Stimulated activated CD4-positive, alpha-beta T cell treated with anti-CD3 and anti-CD28 coated beads, Interleukin-1b, Interleukin-23, amount 100 ng/mL, for 1 hour (primary cell): ENCODE measurements at places on chromosomes 1 and 21.

- DNase-seq, result no peak
Measured at GRCh38 chr1:77509051-77509492, 173.4 kb downstream of the ZZZ3 start.

- DNase-seq, result no peak
Measured at GRCh38 chr1:56375326-56375804, 204.0 kb downstream of the PLPP3 start.

GRCh38 chr1:56390232-56390867 lies 189.0 kb downstream of the PLPP3 start:
- DNase-seq, result no peak

DNA sequence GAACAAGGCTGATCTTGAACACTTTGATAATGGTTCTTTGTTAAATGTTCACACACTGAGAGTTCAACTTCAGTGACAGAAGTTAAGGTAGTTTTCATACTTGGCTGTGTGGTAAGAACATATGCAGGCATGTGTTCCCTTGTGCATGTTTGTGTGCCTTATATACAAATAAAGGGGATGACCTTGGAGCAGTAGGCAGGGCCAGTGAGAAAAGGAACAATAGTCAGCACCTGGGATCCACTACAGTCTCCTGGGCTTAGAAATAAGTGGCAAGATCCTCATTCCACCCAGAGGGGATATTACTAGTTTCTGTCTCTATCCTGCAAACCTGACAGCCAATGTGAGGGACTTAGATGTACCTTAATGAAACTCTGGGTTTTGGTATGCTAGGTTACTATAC lies 50.3 kb upstream of the DMRTA2 start:
- DNase-seq, result no peak

GRCh38 chr1:156740237-156740740 lies 599 bp downstream of the MRPL24 start:
- no peak for DNase-seq

DNA sequence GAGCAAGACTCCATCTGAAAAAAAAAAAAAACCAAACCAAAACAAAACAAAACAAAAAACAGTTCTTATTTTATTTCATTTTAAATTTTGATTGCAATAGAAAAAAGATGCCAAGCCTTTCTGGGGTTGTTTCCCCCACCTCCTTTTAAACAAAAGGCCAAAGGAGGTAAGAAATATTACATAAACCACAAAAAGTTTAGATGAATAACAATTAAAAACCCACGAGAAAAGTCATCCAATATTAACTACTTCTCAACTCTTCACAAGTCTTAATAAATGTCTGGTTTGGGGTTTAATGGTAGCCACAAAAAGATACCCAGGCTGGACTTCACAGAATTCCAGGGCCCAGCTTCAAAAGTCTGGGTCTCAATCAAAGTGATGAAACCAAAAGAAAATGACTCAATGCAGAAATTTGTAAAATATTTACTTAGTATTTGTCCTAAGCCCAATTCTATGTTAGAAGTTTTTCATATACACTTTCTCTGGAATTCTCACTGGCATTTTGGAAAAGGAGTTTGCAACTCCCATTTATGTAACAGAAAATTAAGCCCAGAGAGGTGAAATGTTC lies 47.0 kb upstream of the SDC3 start:
- DNase-seq, result no peak

- no peak for DNase-seq
Measured at GRCh38 chr1:73044241-73045036, 762.1 kb upstream of the NEGR1 start.

DNA sequence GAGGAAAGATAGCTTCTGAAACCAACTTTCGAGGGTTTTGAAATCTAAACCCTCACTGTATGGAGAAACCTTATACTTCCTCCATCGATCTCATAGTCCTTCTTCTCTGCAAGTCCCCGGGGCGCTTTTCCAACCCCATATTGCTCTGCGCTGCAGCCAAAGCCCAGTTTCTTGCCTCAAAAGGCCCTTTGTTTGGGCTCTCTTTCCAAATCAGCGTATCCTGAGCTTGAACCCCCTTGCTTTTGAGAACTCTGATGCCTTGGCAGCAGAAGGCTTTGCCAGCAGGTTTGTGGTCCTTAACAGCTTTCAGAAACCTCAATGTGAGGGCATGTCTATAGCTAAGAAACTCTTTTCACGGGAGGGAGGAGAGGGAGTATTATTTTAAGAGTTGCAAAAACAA lies 21.6 kb downstream of the PLPP3 start:
- no peak for DNase-seq

GRCh38 chr1:228717081-228717480 lies 18.2 kb upstream of the RHOU start:
- no peak for DNase-seq

GRCh38 chr1:229669333-229669732 lies 43.3 kb downstream of the URB2 start:
- no peak for DNase-seq

- no peak for DNase-seq
Measured at GRCh38 chr1:24390924-24391782, 22.4 kb downstream of the STPG1 start.

- no peak for DNase-seq
Measured at GRCh38 chr1:219155135-219155534, 18.5 kb upstream of the LYPLAL1 start.

GRCh38 chr21:36606983-36607325 lies 92.0 kb upstream of the SIM2 start:
- no peak for DNase-seq

DNA sequence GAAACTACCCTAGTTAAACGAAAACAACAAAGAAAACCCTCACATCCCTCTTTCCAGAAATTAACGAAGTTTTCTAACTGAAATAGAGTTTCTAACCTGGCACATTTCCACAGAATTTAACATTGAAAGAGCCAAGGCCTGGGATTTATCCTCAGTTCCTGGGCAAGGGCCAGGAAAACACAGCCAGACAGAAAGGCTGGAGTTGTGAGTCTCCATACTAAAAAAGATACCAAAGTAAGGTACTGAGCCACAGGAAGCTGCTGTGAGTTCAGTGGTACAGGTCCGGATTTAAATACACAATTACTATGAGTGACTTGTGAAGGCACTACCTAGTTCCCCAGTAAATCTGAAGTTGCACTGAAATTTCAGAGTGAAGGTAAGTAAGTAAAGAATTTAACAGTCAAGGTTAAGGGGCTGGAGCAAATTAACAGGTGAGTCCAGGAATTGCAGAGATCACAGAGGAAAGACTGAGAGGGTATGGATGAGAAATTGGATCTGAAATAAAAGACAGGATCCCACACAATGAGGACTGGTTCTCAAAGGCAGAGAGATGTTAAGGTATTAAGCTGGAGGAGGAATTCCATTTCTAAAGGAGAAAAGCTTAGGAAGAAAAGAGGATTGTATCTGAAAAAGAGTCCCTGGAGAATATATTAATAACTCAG lies 905 bp downstream of the LIX1L start:
- DNase-seq, result no peak

- DNase-seq, result no peak
Measured at GRCh38 chr1:42960122-42960390, 1.4 kb upstream of the SLC2A1 start.

DNA sequence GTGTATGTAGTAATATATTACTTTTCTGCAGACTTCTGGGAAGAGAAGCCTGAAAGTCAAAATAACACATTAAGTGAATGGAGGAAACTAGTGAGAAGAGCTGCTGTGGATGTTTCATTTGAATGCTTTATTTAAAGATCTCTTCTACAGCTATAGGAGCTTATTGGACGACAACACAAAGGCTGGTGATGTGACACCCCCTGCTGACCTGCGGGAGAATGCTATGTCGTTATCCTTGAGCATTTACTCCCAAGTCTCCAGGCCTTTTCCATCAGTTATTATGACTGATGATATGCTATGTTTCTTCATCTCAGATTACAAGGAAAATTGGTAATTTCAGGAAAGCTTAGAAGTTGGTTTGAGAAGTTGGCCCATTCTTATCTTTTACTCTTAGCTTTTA lies 22.3 kb upstream of the PLA2G4A start:
- no peak for DNase-seq

DNA sequence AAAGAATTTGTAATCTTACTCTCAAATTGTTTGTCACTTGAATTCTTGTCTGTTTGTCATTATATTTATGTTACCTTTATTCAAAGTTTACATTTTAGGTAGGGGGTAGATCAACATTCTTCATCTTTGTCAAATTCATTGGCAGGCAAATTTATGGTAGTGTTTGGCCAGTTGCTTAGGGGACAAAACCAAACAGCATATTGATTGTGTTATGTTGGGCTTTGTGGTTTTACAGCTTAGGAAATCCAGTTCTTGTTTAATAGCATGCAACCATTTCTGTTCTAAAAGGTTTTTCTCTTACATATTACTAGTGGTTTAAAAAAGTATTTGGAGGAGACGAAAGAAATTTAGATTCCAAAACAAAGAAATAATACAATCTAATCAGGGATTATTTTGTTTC lies 91.4 kb downstream of the HMCN1 start:
- DNase-seq, result no peak

DNA sequence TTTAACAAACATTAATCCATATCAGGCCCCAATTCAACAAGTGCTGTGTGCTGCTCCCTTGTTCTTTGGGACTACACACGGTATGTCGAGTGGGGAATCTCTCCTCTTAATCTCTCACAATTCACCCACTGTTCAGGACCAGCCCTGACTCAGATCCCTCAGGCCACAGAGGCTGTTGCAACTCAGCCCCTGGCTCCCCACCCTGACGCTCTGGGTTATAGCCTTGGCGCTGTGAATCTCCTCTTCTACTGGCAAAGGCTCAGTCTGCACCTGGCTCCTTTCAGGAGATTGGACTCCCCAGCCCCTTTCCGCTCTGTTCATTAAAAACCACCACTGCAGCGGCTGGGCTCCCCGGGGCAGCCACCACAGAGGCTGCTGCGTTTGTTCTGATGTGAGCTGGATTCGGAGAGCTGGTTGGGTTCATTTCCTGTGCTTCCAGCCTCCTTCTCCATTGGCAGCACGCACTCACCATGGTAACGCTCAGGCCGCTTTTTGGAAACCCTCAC lies 13.0 kb downstream of the CAPN8 start:
- DNase-seq, result no peak

- no peak for DNase-seq
Measured at GRCh38 chr1:204171751-204172178, 5.6 kb upstream of the REN start.

DNA sequence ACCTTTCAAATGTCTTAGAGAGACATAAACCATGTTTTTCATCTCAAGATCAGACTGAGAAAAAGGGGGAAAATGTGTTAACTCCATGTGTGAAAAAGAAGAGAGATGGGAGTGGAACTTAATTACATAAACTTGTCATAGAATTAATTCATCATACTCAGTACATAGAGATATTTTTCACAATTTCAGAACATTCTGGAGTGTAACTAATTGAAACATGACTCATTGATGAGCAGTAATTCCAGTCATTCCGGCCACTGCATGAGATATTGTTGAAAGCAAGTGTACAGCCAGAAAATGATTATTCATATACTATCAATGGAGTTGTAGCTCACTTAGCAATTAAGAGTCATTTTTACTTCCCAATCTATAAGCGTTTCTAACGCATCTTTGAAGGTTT lies 739.3 kb downstream of the LTN1 start:
- DNase-seq, result no peak

DNA sequence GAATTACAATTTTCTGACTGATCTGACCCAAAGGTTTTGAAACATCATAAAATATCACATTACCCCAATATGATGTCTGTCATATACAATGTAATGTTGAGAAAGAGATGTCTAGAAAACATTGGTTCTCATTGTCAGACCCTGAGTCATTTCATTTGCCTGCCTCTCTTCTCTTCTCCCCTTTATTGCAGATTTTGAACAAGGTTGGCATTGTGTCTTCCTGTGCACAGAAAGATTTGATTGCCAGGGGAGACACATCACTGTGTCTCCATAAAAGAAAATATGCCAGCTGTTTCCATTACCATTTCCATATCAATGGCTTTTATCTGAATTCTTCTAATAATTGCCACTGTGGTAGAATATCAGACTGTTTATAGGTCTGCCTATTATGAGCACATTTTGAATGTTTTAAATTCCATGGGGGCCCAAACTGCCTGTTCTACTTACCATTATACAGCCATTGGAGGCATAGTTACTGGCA lies 65.6 kb downstream of the IFI44 start:
- no peak for DNase-seq

DNA sequence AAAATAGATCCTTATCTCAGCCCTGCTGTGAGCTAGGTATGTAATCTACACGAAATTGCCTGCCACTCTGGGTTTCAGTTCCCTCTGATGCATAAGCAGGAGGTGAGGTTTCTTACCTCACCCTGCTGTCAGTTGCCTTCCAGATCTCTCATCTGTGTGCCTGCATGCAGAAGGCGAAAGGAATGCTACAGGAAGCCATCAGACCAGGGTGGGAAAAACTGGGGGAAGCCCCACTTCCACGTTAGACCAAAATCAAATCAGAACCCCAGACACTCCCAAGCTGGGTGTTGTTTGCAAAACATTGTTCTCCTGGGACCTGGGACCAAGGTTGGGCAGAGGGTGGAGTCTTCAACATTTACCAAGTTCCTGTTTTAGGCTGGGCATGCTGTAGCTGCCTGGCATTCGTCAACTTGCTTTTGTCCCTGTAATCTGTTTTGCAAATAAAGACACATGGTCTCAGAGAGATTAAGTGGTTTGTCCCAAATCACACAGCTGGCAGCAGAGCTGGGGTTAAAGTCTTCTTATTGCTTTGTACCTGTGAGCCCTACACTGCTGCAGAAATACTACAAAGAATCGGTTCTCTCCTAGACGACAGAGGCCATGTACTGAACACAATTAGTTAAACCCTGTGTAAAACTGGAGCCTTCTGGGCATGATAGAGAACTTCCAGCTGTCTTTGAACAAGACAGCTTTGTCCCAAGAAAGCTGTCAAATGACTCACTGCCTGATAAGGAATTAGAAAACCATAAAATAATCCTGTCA lies 389.7 kb upstream of the RUNX1 start:
- no peak for DNase-seq

- DNase-seq, result no peak
Measured at GRCh38 chr1:36359911-36360550, 25.7 kb downstream of the STK40 start.

DNA sequence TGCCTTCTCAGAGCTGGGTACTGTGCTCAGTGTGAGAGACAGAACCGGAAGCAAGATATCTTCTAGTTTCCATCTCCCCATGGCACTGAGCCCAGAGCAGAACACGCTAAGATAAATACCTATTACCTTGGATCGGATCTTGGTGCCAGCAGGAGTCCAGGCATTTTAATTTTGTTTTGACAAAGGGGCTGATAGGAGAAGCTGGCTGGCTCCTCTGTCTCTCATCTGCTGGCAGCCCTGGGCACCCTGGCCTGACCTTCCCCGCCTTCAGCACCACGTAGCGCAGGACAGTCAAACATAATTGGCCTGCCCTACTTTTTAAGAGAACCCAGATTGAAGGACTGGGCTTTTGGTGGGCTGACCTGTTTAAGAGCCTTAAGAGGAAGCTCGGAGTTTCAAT lies 160.7 kb upstream of the KLHDC7A start:
- DNase-seq, result no peak

DNA sequence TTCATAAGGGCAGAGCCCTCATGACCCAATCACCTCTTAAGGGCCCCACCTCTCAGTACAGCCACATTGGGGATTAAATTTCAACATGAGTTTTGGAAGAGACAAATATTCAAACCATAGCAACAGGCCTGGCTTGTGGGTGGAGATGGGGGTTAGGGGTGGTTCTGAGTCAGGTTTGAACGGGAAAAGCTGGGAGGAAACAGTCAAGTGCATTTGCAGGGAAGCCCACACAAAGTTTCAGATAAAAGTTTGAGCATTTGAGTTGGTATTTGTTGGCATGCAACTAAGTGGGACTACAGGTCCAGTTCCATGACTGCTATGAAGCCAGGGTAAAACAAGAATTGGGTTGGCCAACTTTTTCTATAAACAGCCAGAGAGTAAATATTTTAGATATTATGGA lies 21.0 kb upstream of the PADI2 start:
- no peak for DNase-seq
